Amniotic stem cell (primary cell): ENCODE measurements at places on chromosomes 1 and 21.

DNA sequence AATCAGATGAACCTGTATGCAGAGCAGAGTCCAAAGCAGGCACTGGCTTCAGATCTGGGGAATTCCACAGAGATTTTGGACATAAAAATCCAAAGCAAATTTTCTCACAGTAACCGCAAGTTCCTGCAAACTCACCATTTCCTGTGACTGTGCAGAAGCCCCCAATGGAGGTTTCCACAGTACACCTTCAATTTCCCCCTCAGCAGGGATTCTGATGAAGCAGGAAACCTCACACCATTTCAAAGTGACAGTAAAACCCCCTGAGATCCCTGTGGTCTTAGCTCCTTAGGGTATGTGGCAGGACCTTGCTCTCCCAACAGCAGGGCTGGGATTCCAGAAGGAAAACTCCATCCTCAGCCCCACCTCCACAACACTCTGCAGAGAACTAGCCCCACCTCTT, 6.0 kb upstream of the TGFBR3 start:
- DNase-seq: no peak

DNA sequence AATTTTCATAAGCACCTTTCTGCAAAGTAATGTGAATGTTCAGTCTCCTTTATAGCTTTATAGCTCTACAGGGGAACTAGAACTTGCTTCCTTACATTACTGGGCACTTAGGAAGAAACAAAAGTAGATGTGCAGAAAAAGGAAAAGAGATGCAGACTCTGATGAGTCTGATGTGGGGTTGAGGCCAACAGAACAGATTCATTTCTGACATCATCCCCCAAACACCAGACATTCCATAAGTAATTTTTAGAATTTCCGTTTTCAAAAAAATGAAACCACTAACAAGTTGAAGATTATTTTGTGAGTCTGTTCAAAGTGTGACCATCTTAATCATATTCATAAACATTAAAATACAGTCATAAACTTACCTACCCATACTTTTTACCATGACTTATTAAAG, 96.0 kb downstream of the NRIP1 start:
- no peak for DNase-seq

DNA sequence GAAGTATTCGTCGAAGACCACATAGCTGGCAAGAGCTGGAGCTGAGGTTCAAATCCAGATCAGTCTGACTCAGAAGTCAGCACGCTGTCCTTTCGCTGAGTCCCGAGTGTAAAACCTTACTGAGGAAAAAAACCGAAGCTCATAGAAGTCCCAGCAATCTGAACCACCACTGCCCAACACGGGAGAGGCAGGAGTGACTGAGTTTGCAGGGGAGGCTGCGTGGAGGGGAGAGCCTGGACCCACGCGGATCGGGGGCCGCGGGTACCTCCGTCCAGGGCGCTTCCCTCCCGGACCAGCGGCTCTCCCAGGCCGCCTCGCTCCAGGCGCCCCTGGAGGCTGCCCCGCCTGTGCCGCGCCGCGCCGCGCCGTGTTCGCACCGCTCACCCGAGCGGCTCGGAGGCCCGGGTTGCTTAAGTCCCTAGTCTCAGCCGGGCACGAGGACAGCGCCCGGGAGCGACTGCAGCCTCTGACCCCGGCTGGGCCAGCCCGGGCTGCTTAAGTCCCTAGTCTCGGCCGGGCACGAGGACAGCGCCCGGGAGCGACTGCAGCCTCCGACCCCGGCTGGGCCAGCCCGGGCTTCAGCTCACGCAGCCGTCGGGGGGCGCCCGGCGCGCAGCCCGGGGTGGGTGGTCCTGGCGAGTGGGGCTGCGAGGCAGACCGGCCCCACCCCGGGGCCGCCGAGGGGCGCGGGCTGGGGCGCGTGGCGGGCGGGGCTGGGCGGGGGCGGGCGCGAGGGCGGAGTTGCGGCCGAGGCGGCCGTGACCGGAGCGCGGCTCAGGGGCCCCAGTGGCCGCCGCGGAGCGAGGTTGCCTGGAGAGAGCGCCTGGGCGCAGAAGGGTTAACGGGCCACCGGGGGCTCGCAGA, at the start of gene ADAMTSL4:
Gene ADAMTSL4 (plus strand): TSS at position 777 of the 864 bp plus-strand sequence. CDS start 2,881 bp downstream, outside the sequence.
- no peak for DNase-seq

DNA sequence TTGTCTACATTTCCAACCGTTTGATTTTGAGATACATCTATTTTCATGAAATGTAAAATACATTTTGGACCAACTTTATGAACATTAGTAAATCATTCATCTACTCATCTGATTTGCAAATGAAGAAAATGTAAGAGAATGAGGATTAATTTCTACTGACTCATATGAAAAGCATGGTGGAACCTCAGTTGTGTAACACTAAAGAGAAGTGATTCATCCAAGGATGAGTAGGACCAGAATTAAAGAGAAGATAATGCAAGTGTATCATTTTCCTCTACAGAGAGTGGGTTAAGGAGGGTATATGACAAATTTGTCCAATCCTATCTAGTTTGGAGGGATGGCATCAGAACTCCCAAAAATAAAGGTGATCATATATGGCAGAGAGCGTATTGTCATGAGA, 1967.6 kb downstream of the MRPL39 start:
- no peak for DNase-seq

DNA sequence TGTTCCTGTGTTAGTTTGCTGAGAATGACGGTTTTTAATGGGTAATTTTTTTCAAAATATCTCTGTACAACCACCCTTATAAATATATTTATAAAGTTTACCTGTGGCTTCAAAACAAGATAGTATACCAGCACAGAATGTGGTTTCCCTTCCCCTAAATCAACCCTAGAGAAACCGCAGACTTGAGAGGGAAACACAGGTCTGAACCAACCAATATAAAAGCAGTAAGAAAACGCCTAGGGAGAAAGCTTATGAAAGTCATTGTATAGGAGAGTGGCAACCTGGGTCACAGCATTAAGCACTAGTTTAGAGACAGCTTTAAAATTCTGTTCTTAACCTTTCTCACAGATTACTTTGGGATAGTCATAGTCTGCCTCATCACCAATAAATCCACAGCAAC, 180.6 kb upstream of the LHX8 start:
- DNase-seq: no peak

GRCh38 chr1:152061952-152062351, 25.1 kb upstream of the S100A11 start:
- no peak for DNase-seq

DNA sequence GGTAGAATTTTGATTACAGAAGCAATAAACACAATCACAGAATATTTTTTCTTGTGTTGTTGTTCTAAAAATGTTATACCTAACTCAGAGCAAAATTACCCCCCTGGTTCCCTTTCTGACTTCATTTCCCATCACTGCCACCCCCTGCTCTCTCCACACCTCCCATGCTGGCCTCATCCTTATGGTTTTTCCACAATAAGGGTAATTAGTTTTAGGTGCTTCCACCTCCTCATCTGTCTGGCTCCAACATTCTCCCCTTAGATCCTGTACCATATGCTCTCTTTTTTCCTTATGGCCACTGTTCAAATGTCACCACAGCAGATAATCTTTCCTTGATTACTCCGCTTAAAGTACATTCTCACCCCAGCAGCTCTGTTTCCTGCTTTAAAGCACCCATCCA, 2208.6 kb downstream of the MRPL39 start:
- DNase-seq: no peak

- no peak for DNase-seq
Measured at GRCh38 chr1:214372092-214372491, 91.1 kb downstream of the SMYD2 start.

DNA sequence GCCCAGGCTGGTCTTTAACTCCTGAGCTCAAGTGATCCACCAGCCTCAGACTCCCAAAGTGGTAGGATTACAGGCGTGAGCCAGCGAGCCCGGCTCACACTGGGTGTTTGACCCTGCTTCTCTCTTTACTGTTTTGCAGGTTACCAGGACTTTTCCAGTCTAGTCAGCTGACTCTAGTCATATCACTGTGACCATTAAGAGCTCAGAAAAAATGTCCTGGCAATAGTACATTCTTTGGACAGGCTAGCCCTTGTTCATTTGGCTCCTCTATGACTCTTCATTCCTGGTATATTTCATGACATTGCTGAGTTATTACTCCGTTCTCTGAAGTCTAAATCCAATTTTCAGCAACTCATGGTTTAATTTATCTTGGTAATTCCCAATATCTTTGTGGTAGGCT, 8.0 kb upstream of the CA6 start:
- DNase-seq: no peak

DNA sequence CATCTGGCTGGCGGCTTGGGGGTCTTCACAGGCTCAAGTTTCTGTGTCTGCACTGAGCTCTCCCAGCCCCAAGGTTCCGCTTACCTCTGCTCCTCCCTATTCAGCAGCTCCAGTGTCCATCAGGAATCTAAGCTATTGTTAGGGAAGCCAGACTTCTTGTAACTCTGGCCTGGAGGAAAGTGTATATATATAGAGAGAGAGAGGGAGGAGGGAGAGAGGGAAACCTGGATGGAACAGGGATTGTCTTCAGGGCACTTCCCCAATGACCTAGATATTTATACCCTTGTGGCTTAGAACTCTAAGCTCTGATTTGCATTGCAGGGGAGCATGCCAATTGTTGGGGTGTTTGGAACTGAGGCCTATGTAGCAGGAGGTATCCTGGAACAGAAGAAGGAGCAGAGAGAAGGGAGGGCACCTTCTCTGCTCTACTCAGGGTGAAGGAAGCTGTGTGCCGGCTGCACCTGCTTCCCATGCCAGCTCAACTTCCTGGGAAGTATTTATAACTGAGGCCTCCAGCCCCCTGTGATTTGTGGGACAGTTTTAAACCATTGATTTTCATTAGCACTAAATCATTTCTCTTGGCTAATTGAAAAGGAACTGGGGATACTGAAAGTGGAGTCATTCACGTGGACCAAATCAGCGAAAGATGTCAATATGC, 70.9 kb downstream of the NAV1 start:
- no peak for DNase-seq

- no peak for DNase-seq
Measured at GRCh38 chr21:42918291-42918690, 7.1 kb downstream of the ERVH48-1 start.

- no peak for DNase-seq
Measured at GRCh38 chr1:45522324-45523104, 830 bp upstream of the PRDX1 start.

DNA sequence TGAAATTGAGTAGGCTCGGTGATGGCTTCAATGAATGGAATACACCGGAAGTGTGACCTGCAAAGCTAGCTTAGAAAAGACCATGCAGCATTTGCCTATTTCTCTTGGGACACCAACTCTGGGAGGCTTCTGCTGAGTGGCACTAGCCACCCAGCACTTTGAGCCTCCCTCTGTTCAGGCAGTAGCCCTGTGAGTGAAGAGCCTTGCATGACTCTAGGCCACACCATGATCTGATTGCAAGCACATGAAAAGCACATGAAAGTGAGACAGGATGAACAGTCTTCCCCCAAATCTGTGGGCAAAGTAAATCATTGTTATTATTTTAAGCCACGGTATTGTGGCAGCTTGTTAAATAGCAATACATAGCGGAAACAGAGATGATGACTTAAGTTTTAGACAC, 2.8 kb downstream of the CD48 start:
- no peak for DNase-seq

DNA sequence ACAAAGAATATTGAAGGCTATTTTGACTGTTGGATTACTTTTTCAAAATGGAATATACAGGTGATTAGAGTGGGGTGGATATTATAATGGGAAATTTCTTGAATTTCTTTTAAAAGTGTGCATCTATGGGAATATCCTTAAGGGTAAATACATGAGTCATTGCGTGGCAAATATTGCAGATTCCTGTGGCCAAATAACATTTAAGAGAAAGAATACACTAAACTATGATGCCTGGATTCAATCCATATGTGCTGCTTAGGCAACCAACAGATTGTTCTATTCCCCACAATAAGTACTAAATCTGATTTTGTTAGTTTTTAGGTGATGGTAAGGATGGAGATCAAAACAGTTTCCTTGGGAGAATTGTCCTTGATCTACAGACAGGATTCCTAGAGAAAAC, 119.5 kb downstream of the HMCN1 start:
- peak; percentile 74 for DNase-seq

GRCh38 chr21:16568661-16569060, 838.9 kb downstream of the USP25 start:
- no peak for DNase-seq

DNA sequence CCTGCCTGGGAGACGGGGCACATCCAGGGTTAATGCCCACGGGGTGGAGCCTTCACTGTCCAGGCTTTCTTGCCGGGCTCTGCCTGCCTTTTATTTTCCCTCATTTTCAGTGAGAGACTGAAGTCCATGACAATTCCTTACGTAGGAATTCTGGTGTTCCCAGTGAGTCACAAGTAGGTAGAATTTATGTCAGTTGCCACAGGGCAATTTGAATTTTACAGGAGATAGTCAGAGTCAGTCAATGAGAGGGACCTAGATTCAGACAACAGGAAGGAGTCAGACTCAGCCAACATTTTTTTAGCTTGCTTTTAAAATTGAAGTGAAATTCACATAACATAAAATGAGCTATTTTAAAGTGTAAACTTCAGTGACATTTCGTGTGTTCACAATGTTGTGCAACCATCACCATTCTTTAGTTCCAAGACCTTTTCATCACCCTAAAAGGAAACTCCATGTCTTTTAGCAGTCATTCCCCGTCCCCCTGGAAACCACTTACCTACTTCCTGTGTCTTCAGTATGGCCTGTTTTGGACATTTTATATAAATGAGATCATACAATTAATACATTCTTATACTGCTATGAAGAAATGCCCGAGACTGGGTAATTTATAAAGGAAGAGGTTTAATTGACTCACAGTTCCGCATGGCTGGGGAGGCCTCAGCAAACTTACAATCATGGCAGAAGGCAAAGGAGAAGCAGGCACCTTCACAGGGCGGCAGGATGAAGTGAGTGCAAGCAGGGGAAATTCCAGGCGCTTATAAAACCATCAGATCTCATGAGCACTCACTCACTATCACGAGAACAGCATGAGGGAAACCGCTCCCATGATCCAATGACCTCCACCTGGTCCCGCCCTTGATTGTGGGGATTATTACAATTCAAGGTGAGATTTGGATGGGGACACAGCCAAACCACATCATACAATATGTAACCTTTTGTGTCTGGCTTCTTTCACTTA, 14.6 kb downstream of the AJAP1 start:
- no peak for DNase-seq

GRCh38 chr1:90821152-90821787, 104.2 kb upstream of the BARHL2 start:
- DNase-seq: no peak

- DNase-seq: no peak
Measured at GRCh38 chr1:21000245-21000594, 176.5 kb downstream of the EIF4G3 start.

DNA sequence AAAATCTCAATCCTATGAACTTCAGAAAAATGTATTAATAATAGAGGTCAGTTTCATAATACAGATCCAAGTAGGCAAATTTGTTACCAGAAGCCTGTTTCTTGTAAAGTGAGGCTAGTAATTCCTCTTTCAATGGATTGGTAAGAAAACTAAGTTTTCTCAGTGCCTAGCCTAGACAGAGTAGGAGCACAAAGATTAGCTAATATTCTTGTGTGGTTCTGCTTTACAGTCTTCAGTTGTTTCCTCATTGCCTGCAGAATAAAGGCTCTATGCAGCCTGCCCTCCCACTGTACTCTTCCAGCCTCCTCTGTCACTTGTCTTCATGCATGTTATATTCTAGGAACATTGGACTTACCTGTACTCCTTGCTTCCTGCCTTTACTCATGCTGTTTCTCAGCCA, 2.4 kb upstream of the PPP1R15B start:
- DNase-seq: no peak
